Activated naive CD4-positive, alpha-beta T cell treated with anti-CD3 and anti-CD28 coated beads, Interleukin-2, amount 10 ng/mL, durations not matched to agents 7 days and 5 days (primary cell): ENCODE measurements at places on chromosomes 12 and 14.

GRCh38 chr12:93229494-93230325, 148.0 kb upstream of the NUDT4 start:
- no peak for DNase-seq

GRCh38 chr12:116233669-116234068, 43.8 kb downstream of the MED13L start:
- no peak for DNase-seq

- no peak for DNase-seq
Observed at GRCh38 chr12:59698600-59698999, 102.8 kb downstream of the SLC16A7 start.

DNA sequence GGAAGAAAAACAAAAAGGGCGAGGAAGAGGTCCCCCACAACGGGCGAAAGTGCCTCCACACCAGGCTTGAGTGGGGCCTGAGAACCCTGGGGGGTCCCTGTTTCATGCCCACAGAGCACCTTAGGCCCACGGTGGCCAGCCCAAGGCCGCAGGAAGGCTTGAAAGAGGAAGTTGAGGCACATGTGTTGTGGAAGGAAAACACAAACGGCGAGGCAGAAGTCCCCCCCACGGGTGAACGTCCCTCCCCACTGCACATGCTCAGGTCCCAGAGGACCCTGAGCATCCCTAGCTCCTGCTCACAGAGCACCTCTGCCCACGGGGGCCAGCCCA, 371.5 kb downstream of the ALG10 start:
- DNase-seq = no peak

DNA sequence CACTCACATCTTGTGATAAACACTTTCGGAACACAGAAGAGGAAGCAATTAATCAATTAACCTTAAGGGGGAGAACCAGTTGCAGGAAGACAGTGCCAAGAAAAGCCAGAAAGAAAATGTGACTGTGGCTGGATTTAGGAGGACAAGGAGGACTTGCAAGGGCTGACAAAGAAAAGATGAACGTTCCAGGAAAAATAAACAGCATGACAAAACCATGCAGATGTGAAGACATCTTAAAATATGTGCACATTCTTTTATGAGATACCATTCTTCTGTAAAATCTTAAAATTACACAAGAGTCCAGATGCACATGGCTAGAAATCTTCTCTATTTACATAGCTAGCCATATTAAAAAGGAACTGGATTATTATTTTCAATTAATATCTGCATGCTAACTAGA, 33.4 kb downstream of the KITLG start:
- DNase-seq = no peak

DNA sequence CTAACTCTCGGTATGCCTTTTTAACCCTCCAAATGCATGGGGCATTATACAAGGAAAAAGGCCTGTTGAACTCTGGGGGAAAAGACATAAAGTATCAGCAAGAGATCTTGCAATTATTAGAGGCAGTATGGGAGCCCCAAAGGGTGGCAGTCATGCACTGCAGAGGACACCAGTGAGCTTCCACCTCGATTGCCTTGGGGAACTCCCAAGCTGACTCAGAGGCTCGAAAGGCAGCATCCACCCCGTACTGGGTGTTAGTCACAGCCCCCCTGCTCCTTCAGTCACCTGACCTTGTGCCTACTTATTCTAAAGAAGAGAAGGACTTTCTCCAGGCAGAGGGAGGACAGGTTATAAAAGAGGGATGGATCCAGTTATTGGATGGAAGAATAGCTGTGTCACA, 781.4 kb upstream of the TMEM132C start:
- peak; percentile 25 for DNase-seq

GRCh38 chr12:749751-750270, 2.6 kb upstream of the WNK1 start:
- DNase-seq = no peak

- DNase-seq = no peak
Observed at GRCh38 chr14:105492031-105492970, 1.3 kb downstream of the TEDC1 start.

DNA sequence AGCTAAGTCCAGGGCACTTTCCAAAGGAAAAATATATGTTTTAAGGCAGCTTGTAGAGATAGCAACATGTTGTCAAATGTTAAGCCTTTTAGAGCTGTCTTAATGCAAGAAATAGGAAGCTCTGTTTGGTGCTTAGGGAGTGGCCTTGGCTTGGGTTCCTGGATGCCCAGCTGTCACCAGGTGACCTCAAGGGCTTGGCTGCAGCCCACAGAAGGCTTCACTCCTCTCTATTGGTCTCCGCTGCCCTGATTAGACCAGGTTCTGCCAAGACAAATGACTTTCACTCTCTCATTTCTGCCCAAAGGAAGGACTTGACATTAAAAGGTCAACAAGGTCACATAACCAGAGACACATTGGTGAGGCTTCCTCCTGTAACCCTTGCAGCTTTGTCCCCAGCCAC, 76.8 kb downstream of the WSCD2 start:
- DNase-seq = no peak

GRCh38 chr12:74586251-74586650, 48.6 kb downstream of the ATXN7L3B start:
- no peak for DNase-seq

- no peak for DNase-seq
Observed at GRCh38 chr14:99884834-99885648, 91.8 kb downstream of the EML1 start.

DNA sequence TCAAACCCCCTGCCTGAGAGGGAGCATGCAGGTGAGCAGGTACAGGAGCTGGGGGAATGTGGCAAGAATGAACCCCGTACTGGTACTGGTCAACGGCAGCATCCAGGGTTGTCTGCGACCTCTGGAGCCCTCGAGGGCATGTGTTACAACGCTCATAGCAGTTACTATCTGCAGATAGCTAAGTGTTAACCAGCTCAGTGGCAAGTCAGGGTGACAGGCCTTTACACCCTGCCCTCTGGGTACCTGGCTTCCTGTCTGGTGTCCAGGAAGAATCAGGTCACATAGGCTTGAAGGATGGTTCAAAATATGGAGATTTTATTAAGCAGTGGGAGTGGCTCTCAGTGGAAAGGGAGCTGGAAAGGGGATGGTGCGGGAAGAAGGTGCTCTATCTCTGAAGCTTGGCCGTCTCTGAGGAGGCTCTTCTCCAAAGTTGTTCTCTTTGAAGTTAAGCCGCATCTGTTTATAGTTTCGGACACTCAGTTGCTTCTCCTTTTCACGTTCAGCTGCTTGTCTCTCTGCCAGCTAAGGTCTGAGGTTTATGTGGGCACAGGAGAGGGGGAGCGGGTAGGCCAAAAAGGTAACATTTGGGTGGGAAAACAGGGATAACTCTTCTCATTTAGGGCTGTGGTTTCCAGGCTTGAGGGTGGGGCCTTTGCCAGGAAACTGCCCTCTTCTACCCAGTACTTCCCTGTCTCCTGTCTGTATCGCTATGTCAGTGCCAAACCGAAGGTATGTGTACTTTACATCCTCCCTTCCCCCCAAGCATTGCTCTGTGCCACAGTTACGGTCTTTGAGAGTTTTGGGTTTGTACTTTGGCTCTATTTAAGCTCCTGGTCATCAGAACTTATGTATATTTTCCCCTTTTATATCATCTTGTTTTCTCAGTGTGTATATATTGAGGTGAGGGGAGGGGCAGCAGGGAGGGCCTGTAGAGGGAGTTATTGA, 305.8 kb downstream of the RGS6 start:
- no peak for DNase-seq

- peak; percentile 54 for DNase-seq
Observed at GRCh38 chr12:108861878-108862587, 4.7 kb upstream of the SSH1 start.

DNA sequence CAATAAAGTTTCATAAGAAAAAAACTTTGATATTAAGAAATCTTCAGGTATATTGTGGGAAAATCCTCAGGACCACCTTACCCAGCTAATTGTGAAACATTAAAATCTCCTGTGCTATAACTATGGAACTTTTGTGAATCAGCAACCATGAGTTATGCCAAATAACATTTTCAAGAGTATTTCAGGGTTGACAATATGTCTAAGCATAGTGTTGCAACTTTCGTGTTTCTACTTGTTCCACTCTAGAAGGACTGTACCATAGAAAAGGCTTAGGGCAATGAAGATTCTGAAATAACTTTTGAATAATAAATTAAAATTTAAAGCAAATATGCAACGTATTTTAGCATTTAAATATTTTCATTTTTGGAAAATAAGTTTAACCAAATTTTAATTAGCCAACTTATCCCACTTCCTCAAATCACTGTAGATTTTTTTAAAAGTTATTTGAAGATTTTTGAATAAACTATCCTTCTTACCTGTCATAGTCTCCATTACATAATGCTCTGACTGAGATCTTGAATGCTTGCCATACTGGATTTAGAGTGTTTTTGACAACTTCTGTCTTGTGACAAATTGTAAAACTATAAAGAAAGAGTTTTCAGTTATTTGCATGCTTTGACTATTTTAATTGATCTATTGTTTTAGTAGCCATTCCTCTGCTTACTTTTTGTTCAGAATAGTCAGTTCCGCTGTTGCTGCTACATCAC, 143.6 kb downstream of the CPNE8 start:
- DNase-seq = no peak

DNA sequence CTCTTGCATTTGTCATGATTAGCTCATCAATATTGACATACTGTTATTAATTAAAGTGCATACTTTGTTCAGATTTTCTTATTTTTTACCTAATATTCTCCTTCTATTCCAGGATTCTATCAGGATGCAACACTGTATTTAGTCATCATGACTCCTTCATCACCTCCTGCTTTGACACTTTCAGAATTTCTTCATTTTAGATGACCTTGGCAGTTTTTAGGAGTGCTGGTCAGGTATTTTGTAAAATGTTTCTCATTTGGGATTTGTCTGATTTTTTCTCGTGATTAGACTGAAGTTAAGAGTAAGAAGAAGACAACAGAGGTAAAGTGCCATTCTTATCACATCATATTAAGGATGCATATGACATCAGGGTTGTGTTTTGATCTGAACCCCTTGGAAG, 167.0 kb upstream of the FOXG1 start:
- no peak for DNase-seq

GRCh38 chr14:33678005-33678404, 272.9 kb downstream of the EGLN3 start:
- no peak for DNase-seq

GRCh38 chr12:95380997-95381786, 92.8 kb upstream of the METAP2 start:
- no peak for DNase-seq

GRCh38 chr12:115336506-115336905, 652.5 kb upstream of the TBX3 start:
- DNase-seq = no peak

- no peak for DNase-seq
Observed at GRCh38 chr12:39764944-39765560, 145.4 kb upstream of the ABCD2 start.

DNA sequence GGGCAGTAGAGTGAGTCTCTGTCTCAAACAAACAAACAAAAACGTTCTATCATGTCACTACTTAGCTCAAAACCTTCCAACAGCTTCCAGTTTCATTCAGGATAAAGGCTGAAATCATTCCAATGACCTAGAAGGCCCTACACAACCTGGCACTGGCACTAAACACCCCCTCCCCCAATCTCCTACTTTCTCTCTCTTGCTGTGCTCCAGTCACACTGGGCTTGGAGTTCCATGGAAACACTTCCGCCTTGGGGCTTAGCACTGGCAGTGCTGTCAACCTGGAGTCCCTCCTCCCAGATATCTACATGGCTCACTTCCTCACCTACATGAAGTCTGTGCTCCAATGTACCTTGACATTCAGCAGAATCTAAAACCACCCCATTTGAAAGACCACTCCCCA, 65.0 kb upstream of the SINHCAF start:
- no peak for DNase-seq

DNA sequence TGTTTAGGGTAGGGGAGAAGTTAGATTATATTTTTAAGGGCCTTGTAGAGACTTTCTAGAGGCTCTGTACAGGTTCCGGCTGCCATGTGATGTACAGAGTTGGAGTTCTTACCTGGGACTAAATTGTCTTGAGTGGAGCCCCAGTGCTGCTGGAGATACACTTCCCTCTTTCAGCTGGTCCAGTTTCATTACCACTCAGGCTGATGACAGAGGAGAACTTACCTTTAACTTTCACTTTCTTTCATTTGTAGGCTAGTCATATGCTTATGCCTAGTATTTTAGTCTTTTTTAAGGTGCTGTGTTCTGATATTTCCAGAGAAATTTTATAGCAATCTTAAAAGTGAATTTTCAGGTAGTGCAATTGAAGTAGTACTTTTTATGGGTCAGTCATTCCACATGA, 117.3 kb downstream of the ERC1 start:
- no peak for DNase-seq

DNA sequence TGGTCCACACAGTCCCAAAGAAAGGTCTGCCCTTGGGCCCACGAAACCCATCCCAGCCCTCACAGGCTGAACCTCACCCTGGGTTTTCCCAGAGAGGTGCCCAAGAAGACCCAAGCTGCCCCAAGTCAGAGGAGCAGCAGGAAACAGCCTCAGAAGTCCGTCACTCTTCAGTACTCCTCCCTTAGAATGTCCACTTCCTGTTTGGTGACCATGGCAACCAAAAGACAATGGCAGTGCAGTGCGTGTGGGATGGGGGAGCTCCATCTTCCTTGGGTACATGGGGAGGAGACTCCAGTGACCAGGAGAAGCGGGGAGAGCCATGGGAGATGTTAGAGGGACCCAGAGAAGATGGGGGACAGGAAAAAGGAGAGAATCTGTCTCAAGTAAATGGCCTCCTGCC, 11.3 kb downstream of the SELPLG start:
- DNase-seq = peak; percentile 37

DNA sequence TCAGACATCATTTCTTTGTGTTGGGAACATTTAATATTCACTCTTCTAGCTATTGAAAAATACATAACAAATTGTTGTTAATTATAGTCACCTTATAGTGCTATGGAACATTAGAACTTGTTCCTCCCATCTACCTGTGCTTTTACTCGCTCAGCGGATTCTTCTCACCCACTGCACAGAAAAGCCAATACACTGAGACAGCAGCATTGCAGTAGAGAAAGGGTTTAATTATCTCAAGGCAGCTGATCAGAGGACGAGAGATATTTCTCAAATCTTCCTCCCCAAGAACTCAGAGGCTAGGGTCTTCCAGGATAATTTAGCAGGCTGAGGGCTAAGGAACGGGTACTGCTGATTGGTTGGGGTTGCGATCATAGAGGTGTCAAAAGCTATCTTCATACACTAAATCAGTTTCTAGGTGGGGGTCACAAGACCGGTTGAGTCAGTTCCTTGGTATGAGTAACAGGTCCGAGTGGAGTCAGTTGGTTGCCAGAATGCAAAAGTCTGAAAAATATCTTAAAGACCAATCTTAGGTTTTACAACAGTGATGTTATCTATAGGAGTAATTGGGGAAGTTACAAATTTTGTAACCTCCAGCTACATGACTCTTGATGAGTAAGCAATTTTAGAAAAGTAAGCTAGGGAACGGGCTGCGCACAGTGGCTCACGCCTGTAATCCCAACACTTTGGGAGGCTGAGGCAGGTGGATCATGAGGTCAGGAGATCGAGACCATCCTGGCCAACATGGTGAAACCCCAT, 173.1 kb downstream of the FBXL14 start:
- DNase-seq = no peak
